ENCODE measurements at places on chromosomes 4 and X. TPM values are rescaled to one million over a fixed set of nuclear protein-coding genes. Genes with fewer than 3 reads are reported as not detected.
A peak's percentile ranks its signal among the peaks of the same experiment; 100 is the strongest.

- ATAC-seq = peak; percentile 40
Observed at GRCh38 chr4:663438-664428, 10.3 kb downstream of the ATP5ME start.

- ATAC-seq = no peak
Observed at GRCh38 chr4:37745946-37746345, 59.8 kb upstream of the RELL1 start.

- no peak for ATAC-seq
Observed at GRCh38 chr4:149247164-149247563, 568.5 kb downstream of the IQCM start.

GRCh38 chr4:168487282-168488035, 7.2 kb upstream of the DDX60L start:
- no peak for ATAC-seq

SLC7A11 gene
- 0.13 TPM for total RNA-seq

DNA sequence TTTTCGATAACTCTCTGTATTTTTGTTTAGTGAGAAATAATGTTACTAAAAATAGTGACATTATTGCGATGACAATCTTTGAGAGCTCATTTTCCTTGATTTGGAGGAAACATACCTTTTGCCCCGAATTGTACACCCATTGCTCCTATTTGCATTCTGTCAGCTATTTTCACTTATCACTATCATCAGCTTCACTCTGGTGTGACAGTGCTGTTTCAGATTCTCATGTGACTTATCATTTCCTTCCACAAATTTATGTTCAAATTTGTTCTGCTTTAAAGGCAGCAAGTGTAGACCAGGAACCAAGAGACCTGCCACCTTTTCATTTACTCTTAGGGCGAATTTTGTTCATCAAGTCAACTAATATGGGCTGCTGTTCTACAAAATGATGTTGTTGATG, 179.4 kb downstream of the RBM46 start:
- no peak for ATAC-seq

PPARGC1A gene
- total RNA-seq = 5.8 TPM

DNA sequence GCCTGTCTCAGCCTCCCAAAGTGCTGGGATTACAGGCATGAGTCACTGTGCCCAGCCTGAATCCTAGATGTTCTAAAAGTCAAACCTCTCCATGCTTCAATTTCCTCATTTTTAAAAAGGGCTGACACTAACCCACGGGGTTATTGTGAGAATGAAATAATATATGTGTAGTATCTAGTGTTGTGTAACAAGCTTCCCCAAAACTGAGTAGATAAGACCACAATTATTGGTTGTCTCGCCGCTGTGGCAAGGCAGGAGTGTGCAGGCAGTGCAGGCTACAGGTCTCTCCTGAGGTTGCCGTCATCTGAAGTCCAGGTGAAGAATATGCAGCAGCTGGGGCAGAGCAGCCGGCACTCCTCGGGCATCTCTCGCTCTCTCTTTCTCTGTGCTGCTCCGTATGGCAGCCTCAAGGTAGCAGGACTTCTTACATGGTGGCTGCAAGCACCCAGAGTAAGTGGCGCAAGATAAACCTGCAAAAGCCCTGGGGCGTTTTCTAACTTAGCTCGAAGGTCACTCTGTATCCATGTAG, 30.9 kb downstream of the RAB33B start:
- ATAC-seq = no peak

DNA sequence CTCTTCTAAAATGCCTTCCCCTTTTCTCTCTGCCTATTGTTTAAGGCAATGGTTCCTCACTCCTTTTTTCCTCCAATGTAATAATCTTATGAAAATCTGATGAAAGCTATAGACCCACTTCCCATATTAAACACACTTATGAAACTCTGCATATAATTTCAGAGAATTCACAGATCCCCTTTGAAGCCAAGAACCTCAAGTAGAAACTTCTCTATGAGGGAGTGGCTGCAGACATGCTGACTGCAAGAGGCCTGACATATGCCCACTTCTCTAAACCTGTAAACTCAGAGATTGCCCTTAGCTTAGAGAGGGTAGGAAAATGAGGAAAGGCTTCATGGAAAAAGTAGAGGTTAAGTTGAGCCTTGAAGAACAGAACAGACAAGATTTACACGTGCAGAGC, 37.6 kb downstream of the TAB3 start:
- ATAC-seq = no peak

- peak; percentile 52 for ATAC-seq
Observed at GRCh38 chr4:1226144-1226481, 22.8 kb downstream of the CTBP1 start.

GRCh38 chrX:17968367-17968766, 107.3 kb upstream of the RAI2 start:
- no peak for ATAC-seq

DNA sequence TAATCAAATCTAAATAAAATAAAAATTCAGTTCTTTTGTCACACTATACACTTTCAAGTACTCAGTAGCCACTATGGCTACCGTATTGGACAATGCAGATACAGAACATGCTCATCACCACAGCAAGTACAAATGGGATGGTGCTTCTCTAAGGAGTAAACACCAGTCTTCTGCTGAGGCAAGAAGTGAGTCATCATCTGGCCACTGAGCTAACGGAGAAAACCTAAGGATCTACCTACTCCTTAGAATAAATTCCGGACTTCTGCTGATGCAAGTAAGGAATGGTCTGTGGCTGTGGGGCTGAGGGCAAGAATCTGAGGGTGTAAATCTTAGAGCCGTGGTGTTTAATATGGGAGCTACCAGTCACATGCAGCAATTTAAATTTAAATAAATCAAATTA, 11.3 kb upstream of the RBMXL3 start:
- no peak for ATAC-seq

- ATAC-seq = no peak
Observed at GRCh38 chr4:102453827-102454226, 47.3 kb upstream of the NFKB1 start.

ZDHHC15 gene
- total RNA-seq = 2.7 TPM

GRCh38 chr4:152661649-152662048, 18.1 kb downstream of the TMEM154 start:
- ATAC-seq = no peak

CD38 gene
- 1.4 TPM for total RNA-seq

DNA sequence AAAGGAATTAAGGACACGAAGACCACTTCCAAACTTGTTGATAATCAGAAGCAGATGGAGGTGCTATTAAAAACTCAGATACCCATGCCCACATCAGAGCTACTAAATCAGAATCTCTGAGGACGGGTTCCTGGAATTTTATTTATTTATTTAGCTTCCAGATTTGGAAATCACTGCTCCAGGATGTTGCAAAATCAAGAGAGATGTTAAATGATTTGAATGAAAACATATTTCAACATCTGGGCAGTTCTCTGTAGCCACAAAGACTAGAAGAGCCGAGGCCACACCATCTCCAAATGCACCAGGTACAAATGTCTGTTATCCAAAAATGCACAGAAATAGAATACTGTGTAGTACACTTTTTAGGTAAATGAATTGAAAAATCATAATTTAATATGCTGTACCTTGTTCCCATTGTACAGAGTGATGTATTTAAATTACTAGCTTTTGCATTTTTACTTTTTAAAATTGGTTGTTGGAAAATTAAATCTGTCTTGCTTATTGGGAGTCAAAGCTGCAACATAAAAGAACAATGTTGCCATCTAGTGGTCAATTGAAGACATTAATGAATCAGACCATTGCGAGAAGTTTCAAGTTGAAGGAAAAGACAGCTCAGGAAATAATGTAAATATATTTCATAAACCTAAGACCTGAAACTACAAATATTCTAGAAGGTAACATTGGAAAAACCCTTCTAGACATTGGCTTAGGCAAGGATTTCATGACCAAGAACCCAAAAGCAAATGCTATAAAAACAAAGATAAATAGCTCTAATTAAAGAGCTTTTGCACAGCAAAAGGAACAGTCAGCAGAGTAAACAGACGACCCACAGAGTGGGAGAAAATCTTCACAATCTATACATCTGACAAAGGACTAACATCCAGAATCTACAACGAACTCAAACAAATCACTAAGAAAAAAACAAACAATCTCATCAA, 151.3 kb upstream of the TTC29 start:
- peak; percentile 85 for ATAC-seq

DNA sequence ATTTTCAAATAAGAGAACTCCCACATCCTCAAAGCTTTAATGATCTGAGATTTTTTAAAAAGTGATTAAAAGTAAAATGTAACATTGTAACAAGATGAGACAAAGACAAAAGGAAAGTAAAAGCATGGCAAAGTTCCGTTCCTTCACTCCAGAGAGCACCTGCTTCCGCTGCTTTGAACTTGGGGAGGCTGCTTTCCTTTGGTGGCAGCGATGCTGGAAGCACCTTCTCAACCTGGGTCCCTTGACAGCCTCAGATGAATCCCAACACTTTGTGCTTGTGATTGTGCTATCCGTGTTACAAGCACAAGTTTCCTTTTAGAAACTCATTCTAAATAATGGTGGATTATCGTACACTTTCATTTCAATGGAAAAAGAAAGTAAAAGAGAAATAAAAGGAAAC, 59.7 kb downstream of the HADH start:
- ATAC-seq = no peak

CABS1 gene
- not detected for total RNA-seq

DNA sequence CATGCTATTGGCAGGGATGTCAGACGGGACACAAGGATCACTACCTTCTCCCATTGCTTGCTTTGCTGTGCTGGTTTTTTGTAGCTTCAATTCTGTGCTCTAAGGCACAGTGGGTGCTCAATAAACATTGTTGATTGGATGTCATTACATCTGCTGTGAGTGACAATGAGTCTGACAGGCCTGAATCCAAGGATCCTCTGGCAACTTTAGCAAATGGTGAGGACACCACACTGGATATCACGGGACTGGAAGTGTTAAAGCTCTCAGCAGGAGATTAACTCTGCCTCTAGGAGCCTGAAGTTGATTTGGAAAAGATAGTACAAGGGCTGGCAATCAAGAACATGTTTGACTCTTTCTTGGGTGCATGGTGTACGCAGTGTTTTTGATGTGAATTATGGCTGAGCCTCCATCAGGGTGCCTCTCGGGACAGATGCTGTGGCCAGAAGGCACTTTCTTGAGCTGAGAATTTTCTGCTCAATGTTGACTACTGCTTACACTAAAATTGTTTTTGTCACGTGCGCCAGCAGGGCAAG, 217.9 kb downstream of the ARAP2 start:
- ATAC-seq = no peak

GRCh38 chr4:6050551-6050950, 32.3 kb upstream of the C4orf50 start:
- no peak for ATAC-seq

HPGDS gene
- 1.7 TPM for total RNA-seq

- no peak for ATAC-seq
Observed at GRCh38 chrX:18228069-18228468, 7.4 kb upstream of the BEND2 start.

- ATAC-seq = no peak
Observed at GRCh38 chr4:40058121-40058520, 1.5 kb downstream of the N4BP2 start.

GRCh38 chr4:79467246-79467932, 59.4 kb upstream of the GK2 start:
- peak; percentile 69 for ATAC-seq

TBX22 gene
- total RNA-seq = not detected

DNA sequence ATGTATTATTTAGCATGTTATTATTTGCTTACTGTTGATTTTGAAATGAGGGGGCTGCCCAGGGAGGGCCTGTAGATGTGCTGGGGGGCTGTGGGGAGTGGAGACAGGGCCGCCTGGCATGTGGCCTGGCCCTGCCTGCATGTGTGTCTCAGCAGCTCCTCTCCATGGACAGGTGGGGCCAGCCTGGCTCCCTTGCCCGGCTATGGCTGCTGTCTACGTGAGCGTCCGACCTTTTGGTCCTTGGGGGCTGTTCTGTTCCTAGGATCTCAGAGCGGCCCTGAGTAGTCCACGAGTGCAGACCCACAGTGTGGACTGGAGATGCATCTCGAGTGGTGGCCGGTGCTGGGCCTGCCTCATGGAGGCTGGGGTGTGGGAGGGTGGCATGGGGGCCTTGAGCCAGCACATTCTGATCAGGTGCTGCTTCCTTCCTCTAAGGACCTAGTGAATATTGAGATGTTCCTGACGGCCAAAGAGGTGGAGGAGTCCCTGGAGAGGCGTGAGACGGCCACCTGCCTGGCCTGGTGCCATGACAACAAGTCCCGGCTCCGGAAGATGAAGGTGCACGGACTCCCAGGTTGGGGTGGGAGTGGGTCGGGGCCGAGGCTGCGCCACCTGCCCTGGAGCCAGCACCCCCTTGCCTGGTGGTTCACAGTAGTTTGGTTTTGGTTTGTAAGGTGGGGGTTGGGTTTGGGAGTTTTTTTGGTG, 24.9 kb upstream of the UVSSA start:
- ATAC-seq = no peak

- ATAC-seq = no peak
Observed at GRCh38 chrX:40772290-40772689, 36.9 kb upstream of the MED14 start.

ARL9 gene
- not detected for total RNA-seq

DNA sequence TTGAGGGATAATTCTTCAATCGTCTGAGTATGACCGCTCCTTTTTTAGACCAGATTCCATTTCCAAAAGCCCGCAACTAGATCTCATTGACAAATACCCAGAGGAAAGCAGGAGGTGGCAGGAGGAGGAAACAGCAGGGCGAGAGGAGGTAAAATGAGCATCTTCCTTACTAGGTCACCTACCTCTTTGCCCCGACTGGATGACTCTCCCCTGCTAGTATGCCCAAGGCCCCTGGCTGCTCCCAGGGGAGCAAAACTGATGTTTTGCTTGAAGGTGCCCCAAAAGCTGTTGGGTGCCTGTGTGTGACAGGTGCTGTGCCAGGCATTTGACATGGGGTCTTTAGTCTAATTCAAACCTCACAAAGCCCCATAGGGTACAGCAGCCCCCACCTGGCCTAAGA, 48.9 kb downstream of the C4orf50 start:
- no peak for ATAC-seq

GRCh38 chr4:101178731-101179130, 168.6 kb downstream of the PPP3CA start:
- no peak for ATAC-seq

- ATAC-seq = no peak
Observed at GRCh38 chr4:4842476-4843441, 16.7 kb upstream of the MSX1 start.

DNA sequence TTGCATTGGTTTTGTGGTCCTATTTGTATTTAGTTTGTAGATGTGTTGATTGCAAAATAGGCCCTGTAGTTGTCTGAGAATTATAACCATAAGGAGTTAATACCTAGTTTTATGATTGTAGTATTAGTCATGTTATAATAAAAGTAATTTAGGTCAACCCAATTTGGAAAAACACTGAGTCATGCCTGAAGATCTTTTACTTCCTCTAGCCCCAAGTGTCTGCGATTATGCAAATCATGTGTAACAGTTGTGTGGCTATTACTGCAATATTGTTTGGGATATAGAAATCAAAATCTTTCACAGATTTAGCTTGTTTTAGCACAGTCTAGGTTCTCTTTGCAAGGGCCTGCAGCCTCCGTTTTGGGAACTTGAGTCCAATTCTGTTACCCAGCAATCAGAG, 12.6 kb downstream of the SRD5A3 start:
- ATAC-seq = peak; percentile 80

GRCh38 chr4:153564630-153565525, 98.7 kb downstream of the TMEM131L start:
- peak; percentile 73 for ATAC-seq

- no peak for ATAC-seq
Observed at GRCh38 chrX:79325263-79325958, 41.7 kb downstream of the ITM2A start.
